ENCODE measurements at places on chromosomes 1 and 21. TPM values are rescaled to one million over a fixed set of nuclear protein-coding genes. Genes with fewer than 3 reads are reported as not detected.
A peak's percentile ranks its signal among the peaks of the same experiment; 100 is the strongest.

The LINGO4 gene
- total RNA-seq: 0.22 TPM

The PTCH2 gene
- 2.7 TPM for total RNA-seq

DNA sequence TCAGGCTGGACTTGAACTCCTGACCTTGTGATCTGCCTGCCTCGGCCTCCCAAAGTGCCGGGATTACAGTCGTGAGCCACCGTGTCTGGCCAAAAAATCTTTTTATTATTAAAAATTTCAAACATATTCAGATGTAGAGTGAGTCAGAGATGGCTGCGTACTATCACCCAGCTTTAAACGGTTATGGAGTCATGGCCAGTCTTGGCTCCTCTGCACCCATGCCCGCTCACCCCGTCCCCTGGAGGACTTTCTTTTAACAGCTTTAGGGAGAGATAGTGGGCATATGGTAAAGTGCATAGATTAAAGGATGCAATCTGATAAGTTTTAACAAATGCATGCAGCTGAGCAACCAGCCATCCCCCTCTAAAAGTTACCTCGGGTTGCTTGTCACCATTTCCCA, 51.8 kb downstream of the TNFRSF8 start:
- H3K27me3 ChIP-seq: no peaks in the 10 kb centered on the region
- no peak overlapping the region for H3K27ac ChIP-seq
- H3K4me1 ChIP-seq: no peaks in the 10 kb centered on the region
- no peaks in the 10 kb centered on the region for H3K36me3 ChIP-seq

The PRKACB gene
- total RNA-seq: 17.9 TPM

The KRTAP26-1 gene
- total RNA-seq: not detected

The KRTAP19-1 gene
- total RNA-seq: not detected

- peak; percentile 93 for DNase-seq
- no peaks in the 10 kb centered on the region for H3K27me3 ChIP-seq
- H3K27ac ChIP-seq: peak overlapping the region; percentile 71
- H3K4me1 ChIP-seq: peaks cover 77% of the 10 kb centered on the region
- H3K4me3 ChIP-seq: no peak overlapping the region
Observed at GRCh38 chr1:19448491-19449439, 36.6 kb downstream of the CAPZB start.

- no peak for DNase-seq
- no peaks in the 10 kb centered on the region for H3K27me3 ChIP-seq
- no peak overlapping the region for H3K27ac ChIP-seq
- peaks cover 40% of the 10 kb centered on the region for H3K36me3 ChIP-seq
- no peak overlapping the region for H3K4me3 ChIP-seq
- H3K4me1 ChIP-seq: peaks cover 9% of the 10 kb centered on the region
Observed at GRCh38 chr21:37155186-37155585, 82.1 kb downstream of the TTC3 start.

DNA sequence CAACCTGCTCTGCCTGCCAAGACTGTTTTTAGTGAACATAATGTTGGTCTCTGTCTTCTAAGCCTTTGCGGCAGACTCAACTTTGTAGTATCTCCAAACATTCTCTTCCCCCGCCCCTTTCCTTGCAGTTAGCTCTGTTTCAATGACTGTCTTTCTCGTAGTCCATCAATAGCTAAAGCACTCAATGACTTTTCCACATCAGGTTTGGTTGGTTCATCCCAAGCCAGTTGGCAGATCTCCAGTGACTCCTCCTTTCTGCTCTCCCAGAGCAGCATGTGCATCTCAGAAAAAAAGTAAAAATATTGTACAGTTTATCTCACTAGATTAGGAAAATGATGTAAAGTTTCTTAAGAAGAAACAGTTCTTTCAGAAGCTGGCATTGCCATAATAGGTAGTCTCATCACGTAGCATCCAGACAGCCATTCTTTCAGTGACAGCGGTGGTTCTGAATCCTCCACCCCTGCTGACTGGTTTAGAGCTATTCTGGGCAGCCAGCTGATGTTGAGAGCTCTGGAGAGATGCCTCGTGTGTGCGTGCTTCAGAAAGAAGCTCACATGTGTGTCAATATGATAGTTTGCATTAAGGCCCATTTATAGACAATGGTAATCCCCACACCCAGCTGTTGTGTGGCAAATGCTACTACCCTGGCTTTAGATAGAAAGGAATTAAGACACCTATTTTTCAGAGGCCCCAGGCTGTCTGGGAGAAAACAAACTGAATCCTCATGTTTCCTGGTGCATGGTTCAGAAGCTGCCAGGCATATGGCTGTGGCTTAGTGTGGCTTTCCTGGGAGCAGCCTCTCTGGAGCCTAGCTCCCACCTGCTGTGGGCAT, 53.2 kb downstream of the CNN3 start:
- H3K4me3 ChIP-seq: peak overlapping the region; percentile 0
- peak; percentile 94 for DNase-seq
- peak overlapping the region; percentile 86 for H3K27ac ChIP-seq
- H3K4me1 ChIP-seq: peaks cover 45% of the 10 kb centered on the region
- H3K27me3 ChIP-seq: no peaks in the 10 kb centered on the region

DNA sequence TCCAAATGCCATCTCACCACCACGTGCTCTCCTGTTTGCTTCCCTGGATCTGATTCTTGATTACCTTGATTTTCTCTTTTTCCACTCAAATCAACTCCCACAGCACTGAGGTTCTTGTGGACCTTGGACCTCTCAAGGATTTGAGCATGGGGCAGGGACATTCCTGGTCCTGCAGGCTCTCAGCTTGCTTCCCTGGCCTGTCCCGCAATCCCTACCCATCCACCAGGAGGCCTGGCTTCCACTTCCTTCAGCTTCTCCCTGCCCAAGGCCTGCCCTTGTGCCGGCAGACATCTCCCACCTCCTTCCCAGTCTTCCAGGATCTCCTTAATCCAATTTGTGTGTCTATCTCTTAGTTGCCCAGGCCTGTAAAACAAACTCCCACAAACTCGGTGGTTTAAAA, 21.6 kb downstream of the PLA2G2A start:
- DNase-seq: no peak
- no peak overlapping the region for H3K4me3 ChIP-seq
- no peaks in the 10 kb centered on the region for H3K4me1 ChIP-seq

DNA sequence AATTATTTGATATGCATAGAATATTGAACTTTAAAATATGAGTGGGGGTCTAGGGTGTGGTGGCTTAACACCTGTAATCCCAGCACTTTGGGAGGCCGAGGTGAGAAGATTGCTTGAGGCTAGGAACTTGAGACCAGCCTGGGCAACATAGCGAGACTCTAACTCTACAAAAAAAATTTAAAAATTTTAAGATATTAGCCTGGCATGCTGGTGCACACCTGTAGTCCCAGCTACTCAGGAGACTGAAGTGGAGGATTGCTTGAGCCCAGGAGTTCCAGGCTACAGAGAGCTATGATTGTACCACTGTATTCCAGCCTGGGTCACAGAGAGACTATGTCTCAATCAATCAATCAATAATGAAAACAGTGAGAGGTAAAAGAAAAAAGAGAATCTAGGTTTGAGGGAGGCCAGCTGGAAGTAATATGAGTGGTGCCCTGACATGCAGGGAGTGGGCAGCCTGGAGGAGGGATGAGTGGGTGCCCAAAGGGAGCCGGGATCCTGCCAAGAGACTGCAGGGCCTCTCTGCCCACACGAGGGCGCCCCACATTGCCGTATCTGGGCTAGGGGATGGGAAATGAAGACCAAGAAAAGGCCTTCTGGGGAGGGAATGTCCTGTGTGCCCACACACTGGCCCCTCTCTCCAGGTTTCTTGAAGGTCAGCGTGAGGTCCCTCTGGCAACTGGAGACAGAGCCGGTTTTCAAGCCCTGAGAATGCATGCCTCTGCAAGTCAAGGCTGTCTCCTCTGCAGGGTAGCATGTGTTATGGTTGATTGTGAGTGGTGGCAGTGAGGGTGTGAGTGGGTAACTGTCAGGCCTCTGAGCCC, 93.9 kb upstream of the PPM1J start:
- H3K27me3 ChIP-seq: no peaks in the 10 kb centered on the region
- H3K4me3 ChIP-seq: no peak overlapping the region
- peak; percentile 70 for DNase-seq
- H3K27ac ChIP-seq: no peak overlapping the region
- H3K36me3 ChIP-seq: no peaks in the 10 kb centered on the region
- peaks cover 12% of the 10 kb centered on the region for H3K4me1 ChIP-seq

The DYRK3 gene
- 5.0 TPM for total RNA-seq

- DNase-seq: no peak
- H3K27me3 ChIP-seq: peaks cover 16% of the 10 kb centered on the region
- peaks cover 6% of the 10 kb centered on the region for H3K4me1 ChIP-seq
- H3K4me3 ChIP-seq: no peak overlapping the region
- no peaks in the 10 kb centered on the region for H3K36me3 ChIP-seq
Observed at GRCh38 chr1:200245473-200245872, 164.4 kb downstream of the ZNF281 start.
